ENCODE measurements at places on chromosomes 2 and 18. TPM values are rescaled to one million over a fixed set of nuclear protein-coding genes. Genes with fewer than 3 reads are reported as not detected.

GRCh38 chr2:77161009-77161408 lies 361.2 kb downstream of the LRRTM4 start:
- DNase-seq: no peak

DNA sequence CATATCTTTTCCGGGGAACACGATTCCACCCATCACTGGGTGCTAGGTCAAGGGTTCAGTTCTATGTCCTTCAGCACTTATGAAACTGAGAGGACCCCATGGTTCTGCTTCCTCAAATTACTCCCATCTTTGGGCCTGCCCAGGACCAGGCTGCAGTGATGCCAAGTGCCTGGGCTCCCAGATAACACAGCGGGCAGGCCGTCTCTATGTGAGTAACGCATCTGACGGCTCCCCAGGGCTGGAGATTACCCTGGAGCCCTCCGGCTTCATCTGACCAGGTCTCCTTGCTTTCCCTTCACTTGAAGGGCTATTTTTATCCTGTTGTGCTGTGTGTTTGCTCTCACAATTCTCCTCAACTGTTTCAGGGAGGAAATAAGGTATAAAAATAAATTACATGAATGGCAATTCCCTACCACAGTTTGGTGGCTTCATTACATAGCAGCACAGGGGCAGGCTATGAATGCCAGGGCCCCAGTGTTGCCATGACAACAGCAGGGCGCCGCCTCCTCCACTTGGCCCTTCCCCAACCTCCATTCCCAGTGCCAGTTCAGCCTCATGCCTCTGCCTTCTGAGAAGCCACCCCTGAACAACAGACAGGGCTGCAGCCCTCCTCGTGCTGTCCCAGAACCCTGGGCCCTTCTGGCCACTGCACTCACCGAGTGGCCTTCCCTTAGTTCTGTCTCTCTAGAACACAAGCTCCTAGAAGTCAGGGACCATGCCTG lies 25.4 kb upstream of the TMEM131 start:
- no peak for DNase-seq

GRCh38 chr2:120348134-120348736 lies 2.3 kb downstream of the INHBB start:
- DNase-seq: peak; percentile 18

- no peak for DNase-seq
Observed at GRCh38 chr2:84057917-84058560, 401.0 kb downstream of the SUCLG1 start.

GRCh38 chr2:43262951-43263350 lies 36.5 kb upstream of the ZFP36L2 start:
- no peak for DNase-seq

- DNase-seq: no peak
Observed at GRCh38 chr2:206520450-206520849, 77.1 kb downstream of the ADAM23 start.

GRCh38 chr18:59324623-59324971 lies 6.1 kb upstream of the CPLX4 start:
- no peak for DNase-seq

GRCh38 chr2:241816431-241817121 lies 7.6 kb downstream of the NEU4 start:
- no peak for DNase-seq

DNA sequence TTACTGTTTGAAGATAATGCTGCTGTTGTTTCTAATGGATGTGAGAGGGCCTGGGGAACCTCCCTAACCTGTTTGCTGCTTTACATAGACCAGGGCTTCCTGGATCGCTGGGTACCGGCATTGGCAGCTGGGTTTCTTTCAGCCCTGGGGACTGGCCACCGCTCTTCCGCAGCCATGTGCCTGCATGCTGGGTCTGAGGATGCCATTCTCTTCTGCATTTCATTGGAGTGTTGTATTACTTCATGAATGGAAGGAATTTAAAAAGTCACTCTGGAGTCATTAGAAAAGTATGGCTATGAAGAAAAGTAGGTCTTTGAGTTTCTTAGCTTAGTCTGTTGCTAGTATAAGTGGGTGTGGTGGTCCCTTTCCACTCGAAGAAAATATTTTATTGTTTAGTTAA lies 107.3 kb upstream of the MGAT5 start:
- DNase-seq: no peak

GRCh38 chr18:69898241-69898861 lies 49.3 kb downstream of the CD226 start:
- DNase-seq: no peak

- DNase-seq: no peak
Observed at GRCh38 chr2:119232666-119232993, 9.0 kb downstream of the STEAP3 start.

DNA sequence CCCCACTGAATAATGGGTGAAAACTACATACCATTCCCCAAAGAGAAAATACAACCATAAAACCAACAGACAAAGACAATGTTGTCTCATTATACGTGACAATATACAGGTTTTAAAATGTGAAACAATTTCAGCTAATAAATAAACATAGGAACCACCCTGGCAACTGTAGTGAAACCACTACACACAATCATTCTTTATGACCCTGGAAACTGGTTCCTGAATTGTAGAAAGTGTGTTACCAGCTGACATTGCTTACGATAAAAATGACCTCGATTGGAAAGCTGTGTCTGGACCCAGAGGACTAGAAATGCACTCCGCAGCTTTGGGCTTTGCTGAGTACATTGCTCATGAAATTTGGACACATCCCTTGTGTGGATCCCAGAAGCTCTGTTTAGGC lies 73.9 kb upstream of the LPIN2 start:
- no peak for DNase-seq

- no peak for DNase-seq
Observed at GRCh38 chr2:79801082-79801481, 288.2 kb downstream of the CTNNA2 start.

DNA sequence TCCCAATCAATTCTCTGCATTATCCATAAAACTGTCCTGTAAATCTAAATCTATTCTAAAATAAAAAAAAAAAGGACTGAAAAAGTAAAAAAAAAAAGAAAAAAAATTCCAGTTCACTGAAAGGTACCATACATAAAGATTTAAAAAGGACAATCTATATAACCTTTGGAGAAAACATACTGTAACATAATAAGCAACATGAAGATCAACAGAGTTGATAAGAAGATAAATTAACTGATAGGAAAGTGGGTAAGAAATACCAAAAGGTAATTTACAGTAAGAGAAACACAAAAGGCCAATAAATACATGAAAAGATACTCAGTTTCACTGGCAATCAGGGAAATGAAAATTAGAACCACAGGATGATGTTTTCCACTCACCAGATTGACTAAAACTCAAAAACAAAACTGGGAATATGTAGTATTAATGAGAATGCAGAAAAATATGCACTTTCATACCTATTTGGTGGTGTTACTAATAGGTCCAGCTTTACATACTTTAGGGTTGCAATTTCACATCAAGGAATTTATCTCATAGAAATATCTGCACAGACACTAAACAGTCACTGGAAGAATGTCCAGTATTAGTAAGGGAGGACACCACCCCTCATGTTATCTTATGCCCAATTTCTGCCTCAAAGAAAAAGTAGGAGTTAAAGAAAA lies 48.3 kb upstream of the SEMA4C start:
- DNase-seq: no peak

DNA sequence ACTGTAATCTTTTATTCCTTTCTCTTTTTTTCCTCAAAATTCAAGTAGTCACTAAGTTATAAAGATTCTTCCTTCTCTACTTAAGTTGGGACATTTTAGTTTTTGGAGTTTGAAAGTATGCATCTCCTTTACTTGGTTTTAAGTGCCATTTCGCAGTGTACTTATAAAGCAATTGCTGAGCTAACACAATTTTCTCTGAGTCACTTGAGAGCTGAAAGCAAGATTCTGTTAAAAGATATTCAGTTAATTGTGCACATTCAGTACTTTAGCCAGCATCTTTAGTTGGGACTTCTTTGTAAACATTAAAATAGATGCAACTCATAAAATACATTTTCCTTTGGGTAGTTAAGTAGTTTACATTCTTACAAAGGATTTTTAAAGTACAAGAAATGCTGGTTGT lies 136.0 kb downstream of the GFPT1 start:
- DNase-seq: no peak

DNA sequence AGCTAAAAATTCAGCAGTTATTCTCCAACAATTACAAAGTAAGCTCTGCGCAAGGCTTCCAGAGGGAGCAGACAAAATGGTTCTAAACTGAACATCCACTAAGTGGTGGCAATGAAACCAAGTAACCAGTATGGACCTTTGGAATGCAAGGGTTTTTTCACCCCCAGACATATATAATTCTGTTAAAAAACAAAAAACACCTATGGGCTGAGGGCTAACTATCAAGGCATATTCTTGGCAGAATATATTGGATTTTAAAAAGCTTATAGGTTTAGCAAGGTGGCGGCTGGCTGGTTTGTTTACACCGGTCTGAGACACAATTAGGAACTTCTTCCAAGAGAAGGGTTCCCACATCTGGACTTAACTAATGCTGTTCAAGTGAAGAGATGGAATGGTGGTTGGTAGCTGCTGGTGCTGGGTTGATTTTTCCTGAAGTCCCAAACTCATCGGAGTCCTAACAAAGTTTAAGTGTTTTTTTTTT lies 2.8 kb downstream of the ZFP36L2 start:
- DNase-seq: peak; percentile 6

DNA sequence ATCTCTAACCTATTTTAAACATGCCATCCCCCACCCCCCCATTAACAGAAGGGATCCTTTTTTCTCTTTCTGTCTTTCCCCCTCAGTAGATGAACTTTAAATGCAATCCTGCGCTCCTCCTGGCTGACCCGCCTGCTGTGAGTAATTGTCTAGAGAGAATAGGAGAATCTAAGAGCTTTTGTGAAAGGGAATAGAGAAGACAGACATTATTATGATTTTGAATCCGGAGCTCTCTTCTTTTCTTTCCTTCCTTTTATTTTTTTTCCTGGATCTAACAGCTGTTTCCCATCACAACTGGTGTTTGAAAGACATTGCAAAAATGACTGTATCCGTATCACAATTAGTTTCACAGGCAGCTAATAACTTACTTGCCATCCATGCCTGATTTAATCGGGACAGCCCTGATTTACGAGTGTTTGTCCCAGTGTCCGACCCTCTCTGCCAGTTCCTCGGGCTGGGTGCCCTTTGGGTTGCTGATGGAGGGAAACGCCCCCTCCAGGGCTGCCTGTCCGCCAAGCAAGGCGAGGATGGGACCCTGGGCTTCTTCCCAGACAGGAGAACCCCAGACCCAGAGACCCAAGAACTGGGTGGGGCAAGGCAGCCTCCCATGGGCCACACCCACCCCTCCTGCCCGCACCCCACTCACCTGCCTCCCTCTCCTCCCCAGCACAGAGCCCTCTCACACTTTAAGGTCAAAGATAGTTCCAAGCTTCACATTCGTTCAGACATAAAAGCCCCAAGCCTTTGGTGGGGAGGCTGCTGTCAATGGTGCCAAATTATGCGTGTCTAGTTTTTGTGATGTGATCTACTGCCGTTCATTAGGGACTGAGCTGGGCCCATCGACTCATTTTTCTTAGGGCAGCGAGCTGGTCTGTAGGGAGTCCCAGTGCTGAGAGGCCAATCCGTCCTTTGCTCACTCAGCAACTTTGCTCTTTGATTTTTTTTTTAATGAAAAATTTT lies 231.7 kb downstream of the ZNF516 start:
- DNase-seq: no peak

DNA sequence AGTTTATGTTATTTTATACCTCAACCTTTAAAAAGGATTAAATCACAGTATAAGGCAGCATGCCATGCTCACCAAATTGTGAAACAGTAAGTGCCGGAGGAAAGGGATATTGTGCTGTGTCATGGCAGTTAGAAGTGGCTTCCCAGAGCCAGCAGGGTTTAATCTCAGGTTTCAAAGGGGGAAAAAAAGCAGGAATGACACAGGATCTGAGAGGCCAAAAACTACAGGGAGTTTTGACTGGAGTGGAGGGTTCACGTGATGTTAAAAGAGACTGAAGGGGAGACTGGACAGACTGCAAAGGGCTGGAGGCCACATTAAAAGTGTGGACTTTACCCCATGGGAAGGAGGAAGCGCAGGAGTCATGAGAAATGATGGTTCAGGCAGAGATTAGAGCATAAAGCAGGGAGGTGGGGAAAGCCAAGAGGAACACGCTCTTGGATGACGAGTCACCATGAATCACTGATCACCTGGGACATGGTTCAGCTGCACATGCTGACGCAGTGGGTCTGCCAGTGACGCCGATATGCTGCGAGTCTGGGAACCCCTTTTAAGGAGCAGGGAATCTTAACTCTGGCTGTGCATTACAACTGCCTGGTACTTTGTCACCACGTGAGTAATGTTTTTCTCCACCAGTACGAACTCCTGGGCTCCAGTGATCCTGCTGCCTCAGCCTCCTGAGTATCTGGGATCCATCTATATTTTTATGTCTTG lies 6.1 kb downstream of the CHMP1B start:
- no peak for DNase-seq

- DNase-seq: no peak
Observed at GRCh38 chr2:71832844-71833243, 314.8 kb downstream of the CYP26B1 start.

DNA sequence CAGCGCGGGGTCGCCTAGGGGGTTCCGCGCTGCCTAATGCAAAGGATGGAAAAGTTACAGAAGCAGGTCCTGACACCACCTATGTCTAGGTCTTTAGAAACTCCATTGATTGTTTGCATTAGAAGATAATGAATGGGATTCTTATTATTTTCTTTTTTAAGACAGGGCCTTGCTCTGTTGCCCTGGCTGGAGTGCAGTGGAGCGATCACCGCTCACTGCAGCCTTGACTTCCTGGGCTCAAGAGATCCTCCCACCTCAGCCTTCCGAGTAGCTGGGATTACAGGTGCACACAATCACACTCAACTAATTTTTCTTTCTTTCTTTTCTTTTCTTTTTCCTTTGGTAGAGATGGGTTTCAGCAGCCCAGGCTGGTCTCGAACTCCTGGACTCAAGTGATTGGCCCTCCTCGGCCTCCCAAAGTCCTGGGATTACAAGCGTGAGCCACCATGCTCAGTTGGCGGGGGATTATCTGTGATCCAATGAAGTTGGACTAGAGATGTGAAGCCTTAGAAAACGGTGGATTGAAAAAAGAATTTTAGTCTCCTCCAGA lies 761 bp upstream of the IDH1 start:
- no peak for DNase-seq

Gene CCNT2
- total RNA-seq: 104 TPM

Gene EPAS1
- 42.8 TPM for total RNA-seq

Gene GBX2
- not detected for total RNA-seq

Gene ALKAL2
- total RNA-seq: 6.7 TPM

Gene CRYGB
- not detected for total RNA-seq

Measured in urinary bladder (tissue), 4 donors.